ENCODE measurements at places on chromosomes 3 and 15.

DNA sequence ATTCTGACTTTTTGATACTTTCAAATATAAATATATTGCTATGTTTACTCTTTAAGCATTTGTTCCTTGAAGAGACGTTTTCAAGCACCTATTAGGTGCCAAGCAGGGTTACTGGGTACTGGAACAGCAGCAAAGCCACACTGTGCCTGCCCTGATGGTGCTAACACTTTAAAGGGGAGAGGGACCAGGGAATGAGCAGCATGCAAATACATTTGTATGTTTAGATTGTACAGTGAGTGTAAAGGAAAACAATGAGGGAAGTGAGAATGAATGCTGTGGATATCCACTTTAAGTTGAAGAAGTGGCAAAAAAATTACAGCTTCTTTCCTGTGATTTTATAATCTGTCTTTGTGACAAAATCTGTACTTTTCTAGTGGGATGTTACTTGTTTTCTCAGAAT is 400.2 kb upstream of the ATP11B start:
- no peak for DNase-seq

DNA sequence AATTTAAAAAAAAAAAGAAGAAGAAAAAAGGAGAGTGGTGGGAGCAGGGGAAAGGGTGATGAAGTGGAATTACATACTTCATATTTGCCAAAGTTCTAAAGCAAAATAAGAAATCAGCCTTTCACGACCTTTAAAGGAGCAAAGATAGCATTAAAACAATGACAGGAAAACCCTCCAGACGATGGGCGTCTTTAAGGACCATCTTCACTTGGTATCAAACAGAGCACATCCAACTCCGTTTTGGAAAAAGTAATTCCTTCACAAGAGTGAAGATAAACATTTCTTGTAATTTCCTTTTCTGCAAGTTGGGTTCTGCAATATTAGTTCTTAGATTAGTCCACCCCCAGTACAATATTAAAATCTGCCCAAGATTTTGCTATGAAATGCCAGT is 32.8 kb downstream of the FRMD4B start:
- DNase-seq = no peak

DNA sequence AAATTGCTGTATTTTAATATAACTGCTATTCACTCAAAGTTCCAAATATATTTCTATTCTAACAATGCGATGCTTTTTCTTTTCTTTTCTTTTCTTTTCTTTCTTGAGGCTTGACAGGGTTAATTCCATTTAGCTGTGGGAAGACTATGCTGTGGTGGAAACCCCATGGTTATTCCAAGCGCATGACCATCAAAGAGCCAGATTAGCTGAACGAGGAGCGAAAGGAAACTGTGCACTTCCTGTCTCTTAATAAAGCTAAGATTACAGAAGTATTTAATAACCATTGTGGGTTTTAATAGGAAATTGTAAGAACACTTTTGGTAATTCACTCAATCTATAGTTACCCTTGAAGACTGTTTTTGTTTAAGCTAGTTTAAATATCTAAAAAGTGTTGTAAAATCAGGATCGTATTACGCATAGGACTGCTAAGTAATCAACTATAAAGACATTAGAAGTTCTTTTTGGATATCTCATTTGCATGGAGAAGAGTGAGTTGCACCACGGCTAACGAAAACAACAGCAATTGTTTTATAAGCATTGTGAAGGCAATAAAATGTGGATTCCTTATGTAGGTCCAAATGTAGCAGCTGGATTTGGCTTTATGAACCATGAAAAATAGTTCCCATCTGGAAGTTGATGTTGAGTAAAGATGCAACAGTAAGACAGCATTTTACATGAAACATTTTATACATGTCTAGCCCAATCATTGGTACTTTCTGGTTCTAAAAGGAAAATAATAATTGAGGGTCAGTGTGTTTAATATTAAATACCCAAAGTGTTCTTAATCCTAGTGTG is 105.4 kb downstream of the ZIC1 start:
- no peak for DNase-seq

GRCh38 chr15:66621491-66622467 is 56.0 kb upstream of the LCTL start:
- no peak for DNase-seq

DNA sequence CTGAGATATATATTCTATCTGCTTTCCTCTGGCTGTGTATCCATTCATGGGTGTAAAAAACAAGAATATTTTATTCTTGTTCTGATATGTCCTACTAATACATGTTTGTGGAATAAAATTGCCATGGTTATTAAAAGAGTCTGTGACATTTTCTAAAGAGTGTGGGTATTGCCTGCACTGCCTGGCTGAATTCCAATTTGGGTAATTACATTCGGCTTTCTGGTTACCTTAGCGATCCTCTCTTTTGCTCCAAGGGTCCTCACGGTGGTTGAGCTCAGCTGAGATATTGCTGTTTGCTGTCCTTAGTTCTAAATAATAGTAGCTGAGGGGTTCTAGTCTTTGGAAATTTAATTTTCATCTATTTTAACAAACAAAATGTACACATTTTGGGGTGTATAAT is 301.4 kb upstream of the DNAJC19 start:
- no peak for DNase-seq

Data from stimulated activated CD4-positive, alpha-beta T cell treated with anti-CD3 and anti-CD28 coated beads, Interleukin-1b, Interleukin-23, amount 100 ng/mL, for 1 hour (primary cell).